ENCODE measurements at places on chromosomes 1 and 21.

GRCh38 chr1:175206687-175207086 is 14.1 kb upstream of the KIAA0040 start:
- DNase-seq: no peak

DNA sequence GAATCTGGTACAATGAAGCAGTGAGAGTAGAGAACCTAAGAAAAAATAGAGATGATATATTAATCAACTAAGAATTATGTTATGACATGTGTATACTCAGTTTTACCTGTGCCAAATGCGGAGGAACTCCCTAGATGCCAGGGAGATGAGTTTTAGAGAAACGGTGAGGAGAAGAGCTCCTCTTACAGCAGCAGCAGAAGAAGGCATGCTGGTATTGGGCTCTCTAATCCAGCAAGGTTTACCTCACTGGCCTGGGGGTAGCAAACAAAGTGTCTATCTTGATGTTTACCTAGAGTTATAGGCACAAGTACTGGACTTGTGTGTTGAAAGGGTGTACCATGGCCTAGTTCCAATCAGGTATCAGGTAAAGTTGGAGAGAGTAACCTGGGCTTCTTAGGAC is 28.9 kb upstream of the DEPDC1 start:
- DNase-seq: no peak

DNA sequence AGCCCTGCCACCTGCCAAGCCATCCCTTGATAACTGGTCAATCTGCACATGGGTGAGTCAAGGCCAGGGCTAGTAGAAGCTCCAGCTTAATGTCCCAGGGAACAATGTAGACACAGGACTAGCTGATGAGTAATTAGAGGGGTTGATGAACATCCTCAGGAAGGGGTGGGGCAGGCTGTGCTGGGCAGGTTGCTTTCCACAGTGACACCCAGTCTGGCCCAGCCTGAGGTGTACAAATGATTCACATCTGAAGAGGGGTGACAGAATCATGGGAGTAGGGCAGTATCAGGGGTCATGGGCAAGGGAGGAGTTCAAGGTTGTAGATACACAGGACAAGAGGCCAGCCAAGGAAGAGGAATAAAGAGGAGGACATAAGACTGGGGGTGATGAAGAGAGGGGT is 4.3 kb downstream of the LPAR3 start:
- no peak for DNase-seq

GRCh38 chr1:33377013-33377412 is 53.9 kb downstream of the PHC2 start:
- no peak for DNase-seq

DNA sequence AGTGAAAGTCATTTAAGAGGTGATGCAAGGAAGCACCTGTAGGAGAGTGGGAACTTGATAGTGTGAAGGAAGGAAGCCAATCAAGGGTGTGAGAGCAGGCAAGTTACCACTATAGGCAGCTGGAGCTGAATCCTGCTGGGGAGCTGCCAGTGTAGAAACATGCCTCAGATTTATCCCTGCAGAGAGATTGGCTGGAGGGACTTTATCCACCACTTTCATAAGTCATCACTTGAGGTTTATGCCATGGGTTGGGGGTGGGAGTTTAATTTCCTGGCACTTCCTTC is 443.6 kb downstream of the PLPP3 start:
- DNase-seq: no peak

DNA sequence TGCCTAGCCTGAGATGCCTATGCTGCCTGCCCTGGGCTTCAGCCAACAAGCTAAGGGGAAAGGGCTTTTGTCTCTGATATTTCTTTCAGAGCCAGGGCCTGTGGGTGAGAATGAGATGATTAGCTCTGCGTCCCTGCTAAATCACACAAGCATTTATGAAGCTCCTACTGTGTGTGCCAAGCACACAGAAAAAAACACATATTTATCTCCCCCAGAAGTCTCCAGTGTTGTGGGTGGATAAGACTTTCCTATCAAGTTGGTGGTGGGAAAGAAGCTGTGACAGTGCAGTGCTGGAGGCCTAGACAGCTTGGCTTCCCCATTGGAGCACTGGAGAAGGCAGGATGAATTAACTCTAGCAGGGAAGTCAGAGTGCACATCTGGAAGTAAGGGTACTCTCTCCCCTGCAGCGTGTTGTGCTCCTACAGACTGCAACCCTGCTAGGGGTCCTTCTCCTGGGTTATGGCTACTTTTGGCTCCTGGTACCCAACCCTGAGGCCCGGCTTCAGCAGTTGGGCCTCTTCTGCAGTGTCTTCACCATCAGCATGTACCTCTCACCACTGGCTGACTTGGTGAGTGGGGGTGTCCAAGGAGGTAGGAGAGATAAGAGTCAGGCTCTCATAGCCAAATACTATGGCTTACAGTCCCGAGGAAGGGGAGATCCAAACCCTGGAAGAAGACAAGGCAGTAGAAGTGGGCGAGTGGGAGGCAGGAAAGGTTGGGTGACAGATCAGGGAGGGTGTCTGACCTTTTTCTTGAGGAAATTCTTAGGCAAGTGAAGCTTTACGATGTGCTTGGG is 1.7 kb downstream of the SLC50A1 start:
- DNase-seq: no peak

DNA sequence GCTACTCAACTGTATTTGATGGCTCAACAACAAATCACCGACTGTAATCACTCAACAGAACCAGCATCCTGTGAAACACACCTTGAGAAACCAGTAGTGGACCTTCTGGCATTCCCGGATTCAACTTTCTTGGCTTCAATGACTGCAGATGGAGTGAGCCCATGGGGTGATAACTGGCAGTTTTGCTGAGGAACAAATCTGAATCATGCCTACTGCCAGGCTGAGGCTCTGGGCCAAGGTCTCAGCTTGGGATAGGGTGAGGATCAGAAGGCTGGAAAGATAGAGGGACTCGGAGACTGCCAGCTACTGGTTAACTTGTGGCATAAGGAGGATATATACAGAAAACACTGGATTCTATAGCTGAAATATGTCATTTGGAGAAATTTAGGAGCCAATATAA is 63.5 kb upstream of the DIRAS3 start:
- DNase-seq: no peak

- DNase-seq: no peak
Observed at GRCh38 chr1:170410401-170411166, 121.4 kb upstream of the GORAB start.

DNA sequence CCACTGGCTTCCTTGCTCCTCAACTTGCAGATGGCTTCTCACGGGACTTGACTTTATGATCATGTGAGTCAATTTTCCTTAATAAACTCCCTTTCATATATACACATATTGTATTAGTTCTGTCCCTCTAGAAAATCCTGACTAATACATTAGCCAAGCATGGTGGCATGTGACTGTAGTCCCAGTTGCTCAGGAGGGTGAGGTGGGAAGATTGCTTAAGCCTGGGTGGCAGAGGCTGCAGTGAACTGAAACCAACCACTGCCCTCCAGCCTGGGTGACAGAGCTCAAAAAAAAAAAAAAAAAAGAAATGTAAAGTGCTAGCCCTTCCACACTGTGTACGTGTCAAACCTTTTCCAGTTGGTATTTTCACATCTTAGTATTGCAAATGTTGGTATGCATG is 857.0 kb downstream of the LTN1 start:
- no peak for DNase-seq

GRCh38 chr1:179127163-179127895 is 45.5 kb downstream of the TOR3A start:
- no peak for DNase-seq

- DNase-seq: no peak
Observed at GRCh38 chr1:232369451-232370296, 260.3 kb downstream of the SIPA1L2 start.

GRCh38 chr21:37415939-37416338 is 49.4 kb downstream of the DYRK1A start:
- no peak for DNase-seq

- no peak for DNase-seq
Observed at GRCh38 chr1:175388285-175388684, 195.7 kb upstream of the KIAA0040 start.
